ENCODE measurements at places on chromosomes 6 and 20.

DNA sequence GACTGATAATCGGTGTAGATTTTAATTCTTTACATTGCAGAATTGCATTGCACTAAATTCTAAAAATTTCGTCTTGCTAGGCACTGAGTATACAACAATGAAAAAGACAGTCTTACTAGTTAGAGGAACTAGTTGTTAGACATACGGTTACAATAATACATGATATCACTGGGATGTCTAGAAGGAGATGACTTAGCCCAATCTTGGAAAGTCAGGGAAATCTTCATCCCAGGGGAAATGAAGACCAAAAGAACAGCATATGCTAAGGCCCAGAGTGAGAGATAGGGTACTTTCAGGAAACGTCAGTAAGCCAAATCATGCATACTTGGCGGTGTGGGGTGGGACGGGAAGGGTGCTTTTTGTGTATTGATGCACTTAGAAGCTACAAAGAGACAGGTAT is 901 bp downstream of the CEP57L1 start:
- no peak for DNase-seq

- no peak for DNase-seq
These were observed 46.4 kb upstream of the NT5E start for GRCh38 chr6:85403331-85404015.

DNA sequence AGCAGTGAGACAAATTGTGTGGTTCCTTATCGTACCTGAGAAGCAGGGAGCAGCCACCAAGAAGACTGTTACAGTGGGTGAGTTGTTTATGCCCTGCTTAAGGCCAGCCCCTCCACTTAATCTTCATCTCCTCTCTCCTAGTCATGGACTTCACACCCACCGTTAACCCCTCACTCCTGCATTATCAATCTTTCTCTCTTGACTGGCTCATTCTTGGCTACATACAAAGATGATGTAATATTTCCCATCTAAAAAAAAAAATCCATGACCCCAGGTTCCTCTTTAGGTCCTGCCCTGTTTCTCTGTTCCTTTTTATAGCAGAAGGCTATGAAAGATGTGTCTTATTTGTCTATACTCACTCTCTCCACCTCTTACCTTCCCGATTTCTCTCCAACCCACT is 72.4 kb downstream of the SHLD1 start:
- no peak for DNase-seq

GRCh38 chr6:159156089-159156488 is 13.1 kb upstream of the FNDC1 start:
- no peak for DNase-seq

DNA sequence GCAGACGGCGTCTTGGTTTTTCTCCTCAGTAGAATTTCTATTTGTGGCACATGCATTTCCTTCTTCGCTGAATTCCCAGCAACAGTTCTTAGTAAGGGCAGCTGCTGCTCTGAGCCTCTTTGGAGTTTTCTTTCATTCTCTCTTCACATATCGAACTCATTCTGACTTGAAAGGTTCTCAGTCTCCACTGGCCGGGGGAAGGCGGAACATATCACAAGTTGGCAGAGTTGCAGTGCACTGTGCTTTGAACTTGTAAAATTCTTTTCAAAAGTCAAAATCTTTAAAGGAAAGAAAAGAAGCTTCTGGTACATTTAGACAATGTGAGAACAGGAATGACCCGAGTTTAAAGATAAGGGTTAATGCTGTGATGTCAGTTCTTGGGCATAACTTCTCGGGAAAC is 286.1 kb upstream of the MAP3K7 start:
- DNase-seq, result no peak

DNA sequence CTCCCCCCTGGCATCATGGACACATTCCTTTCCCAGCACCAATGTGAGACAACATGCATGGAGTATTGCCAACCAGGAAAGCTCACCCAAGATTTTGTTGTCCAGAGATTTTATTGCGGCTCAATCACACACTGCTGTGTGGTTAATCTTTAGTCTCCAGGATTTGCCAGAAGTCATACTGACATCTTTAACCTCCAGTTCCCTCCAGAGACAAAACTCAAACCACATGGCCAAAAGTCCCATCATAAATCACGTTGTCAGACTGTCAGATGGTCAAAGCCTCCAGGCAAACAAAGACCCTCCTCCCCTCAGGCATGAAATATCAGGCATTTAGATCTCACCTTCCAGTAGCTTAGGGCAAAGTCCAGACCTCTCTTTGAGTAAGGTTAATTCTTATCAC is 97.3 kb upstream of the OPRM1 start:
- DNase-seq, result no peak

GRCh38 chr6:137286916-137287315 is 67.7 kb upstream of the IFNGR1 start:
- no peak for DNase-seq

GRCh38 chr6:34992376-34992775 is 103.3 kb downstream of the ANKS1A start:
- no peak for DNase-seq

- no peak for DNase-seq
These were observed 443.1 kb upstream of the OPRM1 start for GRCh38 chr6:153595903-153596302.

GRCh38 chr6:112215488-112216284 is 38.7 kb downstream of the LAMA4 start:
- DNase-seq, result no peak

DNA sequence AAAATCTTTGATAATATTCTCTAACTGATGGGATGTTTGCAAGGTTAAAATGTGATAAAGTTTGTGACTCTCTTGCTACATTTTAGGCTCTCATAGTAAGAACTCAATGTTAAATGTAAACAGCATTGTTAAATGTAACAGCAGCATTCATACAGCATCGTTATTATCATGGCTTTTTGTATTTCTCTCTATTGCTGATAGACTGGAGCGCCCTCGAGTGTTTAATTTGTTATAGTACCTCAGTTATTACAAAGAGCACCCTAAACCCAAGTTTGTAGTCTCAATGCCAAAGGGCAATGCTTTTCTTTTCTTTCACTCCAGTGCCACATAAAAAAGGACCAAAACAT is 14.9 kb upstream of the TTPAL start:
- DNase-seq, result no peak

DNA sequence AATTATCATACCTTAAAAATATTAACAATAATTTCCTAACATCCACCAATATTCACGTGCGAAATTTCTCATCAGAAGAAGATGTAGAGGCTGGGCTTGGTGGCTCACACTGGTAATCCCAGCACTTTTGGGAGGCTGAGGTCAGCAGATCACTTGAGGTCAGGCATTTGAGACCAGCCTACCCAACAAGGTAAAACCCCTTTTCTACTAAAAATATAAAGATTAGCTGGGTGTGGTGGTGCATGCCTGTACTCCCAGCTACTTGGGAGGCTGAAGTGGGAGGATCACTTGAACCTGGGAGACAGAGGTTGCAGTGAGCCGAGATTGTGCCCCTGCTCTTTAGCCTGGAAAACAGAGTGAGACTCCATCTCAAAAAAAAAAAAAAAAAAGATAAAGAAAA is 36.1 kb upstream of the JAG1 start:
- DNase-seq, result no peak

DNA sequence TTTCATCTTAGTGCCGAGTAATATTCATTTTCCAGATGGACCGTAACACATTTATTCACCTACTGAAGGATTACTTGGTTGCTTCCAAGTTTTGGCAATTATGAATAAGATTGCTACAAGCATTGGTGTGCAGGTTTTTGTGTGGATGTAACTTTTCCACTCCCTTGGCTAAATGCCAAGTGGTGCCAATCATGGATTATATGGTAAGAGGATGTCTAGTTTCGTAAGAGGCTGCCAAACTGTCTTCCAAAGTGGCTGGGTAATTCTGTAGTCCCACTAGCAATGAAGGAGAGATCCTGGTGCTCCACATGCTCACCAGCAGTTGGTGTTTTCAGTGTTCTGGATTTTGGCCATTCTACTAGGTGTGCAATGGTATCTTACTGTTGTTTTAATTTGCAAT is 117.1 kb downstream of the IRF4 start:
- no peak for DNase-seq

GRCh38 chr20:47500554-47500953 is 1.1 kb upstream of the NCOA3 start:
- no peak for DNase-seq

DNA sequence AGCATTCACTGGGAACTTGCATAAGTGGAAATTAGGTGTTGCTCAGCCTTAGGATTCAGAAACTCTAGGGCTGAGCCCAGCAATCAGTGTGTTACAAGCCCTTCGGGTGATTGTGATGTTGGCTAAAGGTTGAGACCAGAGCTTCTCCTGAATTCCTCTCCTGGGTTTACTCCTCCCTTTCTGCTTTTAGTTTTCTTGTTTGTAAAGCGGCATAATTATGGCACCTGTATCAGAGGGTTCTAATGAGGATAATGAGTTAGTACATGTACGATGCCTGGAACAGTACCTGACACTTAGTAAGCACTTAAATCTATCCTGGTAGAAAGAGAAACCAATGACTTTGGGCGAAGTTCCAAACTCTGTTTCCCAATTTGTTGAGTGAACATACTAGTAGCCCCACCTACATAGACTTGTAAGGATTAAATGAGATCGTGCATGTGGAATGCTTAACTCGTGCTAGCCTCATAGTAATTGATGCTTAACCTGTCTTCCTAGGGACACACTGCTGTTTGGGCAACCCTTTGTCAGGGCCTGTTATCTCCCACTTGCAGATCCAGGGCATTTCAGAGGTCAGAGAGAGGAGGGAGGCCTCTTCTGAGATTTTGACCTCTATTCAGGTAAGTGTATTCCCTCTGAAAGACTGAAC is 932 bp upstream of the EZR start:
- no peak for DNase-seq

DNA sequence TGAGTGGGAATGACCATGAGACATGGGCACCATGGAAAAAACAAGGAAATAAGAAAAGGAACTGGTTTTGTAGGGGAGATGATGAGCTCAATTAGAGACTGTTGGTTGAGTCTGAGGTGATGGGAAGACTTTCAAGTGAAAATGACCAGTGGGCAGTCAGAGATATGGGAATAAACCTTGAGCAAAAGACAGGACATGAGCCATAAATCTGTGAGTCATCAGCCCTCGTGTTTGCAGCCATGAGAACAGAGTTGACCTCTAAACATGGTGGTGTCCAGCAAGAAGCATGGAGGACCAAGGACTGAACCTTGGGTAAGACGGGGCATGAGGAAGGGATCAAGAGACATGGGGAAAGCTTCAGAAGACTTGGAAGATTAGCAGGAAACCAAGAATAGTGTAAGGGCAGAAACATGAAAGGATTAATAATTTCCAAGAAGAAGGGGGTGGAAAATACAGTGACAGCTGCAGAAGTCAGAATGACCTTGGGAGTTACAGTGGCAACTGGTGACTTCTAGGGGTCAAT is 280.6 kb upstream of the PRDM1 start:
- no peak for DNase-seq

GRCh38 chr6:10886691-10887502 is at the start of gene SYCP2L:
TSS of gene SYCP2L (plus strand) at chr6:10887052. CDS start at chr6:10887127, 75 bp downstream.
- peak; percentile 79 for DNase-seq

DNA sequence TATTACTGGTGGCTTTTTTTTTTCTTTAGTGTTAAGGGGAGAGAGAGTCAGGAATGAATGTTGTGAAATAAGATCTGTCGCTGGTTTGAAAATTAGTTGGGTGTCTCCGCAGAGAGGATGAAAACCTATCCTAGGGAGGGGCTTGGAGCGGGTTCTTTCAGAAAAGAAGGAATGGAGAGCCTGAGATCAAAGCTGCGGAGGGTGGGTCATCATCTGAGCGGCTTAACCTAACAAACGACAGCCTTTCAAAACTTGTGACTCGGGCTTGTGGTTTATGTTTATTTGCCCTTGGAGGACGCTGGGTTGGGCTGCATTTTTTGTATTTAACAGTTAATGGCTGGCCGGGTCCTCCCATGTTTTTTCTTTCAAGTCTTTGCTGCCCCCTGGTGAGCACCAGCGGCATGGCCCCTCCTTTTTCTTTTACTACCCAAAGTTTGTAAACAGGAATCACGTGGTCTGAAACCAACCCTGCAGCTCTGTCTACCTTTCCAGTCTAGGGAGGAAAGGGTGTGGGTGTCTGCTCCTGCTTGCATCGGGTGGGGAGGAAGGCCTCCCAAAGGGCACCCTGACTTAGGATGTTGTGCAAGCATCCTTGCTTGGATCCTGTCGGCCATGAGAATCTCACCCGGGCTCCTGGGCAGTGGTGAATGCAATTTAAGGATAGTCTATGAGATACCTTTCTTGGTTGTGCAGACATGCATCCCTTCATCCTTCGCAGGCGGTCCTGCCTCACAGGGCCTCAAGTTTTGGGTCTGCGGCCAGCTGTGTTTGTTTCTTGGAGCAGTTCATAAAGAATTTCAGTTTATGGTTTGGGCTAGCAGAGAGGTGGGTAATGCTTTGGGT is 2.2 kb downstream of the PIM1 start:
- peak; percentile 81 for DNase-seq

DNA sequence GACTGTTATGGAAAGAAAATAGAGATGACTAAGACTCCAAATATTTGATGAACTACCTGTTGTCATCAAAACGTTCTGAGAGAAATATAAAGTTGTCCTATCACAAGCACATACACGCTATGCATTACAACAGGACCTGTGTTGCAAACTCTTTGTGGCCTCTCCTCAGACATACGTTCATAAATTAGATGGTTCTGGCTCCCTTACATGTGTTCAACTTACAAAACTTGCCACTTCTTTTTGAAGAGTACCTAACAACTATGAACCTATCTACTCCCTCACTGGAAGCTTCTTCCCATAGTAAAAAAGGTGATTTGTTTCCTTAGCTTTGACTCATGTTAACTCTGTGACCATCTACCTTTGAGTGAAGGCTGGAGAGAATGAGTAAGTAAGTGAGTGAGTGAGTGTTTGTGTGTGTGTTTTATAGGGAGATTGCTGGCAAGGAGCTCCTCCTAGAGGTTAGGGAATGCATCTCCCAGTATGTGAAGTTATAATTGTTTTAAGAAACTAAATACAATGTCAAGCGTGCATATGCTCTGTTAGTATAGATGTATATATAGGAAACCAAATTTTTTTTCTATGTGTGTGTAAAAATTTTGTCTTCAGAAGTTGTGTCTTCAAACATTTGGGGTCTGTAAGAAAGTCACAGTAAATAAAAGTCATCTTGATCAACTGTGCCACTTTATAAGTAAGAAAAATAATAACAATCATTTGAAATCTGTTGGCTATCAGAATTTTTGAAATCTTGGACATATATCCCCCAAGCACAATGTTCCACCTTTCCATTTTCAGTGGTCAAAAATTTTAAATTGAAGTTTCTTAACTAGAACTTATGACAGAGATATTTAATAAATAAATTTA is 1211.1 kb upstream of the GJE1 start:
- DNase-seq, result no peak

GRCh38 chr20:45842169-45842812 is 8.7 kb downstream of the SNX21 start:
- DNase-seq, result no peak

GRCh38 chr6:67009818-67010217 is 1302.8 kb upstream of the EYS start:
- no peak for DNase-seq

DNA sequence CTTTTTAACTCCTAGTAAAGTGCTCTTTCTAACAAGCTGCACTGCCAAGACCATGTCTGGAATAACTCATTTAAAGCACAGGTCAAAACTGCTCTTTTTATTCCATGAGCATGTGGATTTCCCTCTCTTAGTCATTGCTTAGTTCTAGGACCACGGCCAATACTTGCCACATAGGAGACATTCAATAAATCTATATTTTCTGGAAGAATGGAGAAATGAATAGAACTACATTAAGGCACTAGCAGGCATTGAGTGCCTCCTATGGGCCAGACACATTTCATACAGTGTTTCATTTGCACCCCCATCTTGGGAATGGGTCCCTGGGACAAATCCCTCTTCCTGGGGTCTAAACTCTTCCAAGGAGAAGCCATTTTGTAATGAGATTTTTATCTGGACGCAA is 552.8 kb upstream of the CITED2 start:
- DNase-seq, result no peak

All from glutamatergic neuron (in vitro differentiated cells).